ENCODE measurements at places on chromosomes 7 and 10.

- DNase-seq: no peak
These were observed 177.5 kb downstream of the SNX10 start for GRCh38 chr7:26469188-26469587.

DNA sequence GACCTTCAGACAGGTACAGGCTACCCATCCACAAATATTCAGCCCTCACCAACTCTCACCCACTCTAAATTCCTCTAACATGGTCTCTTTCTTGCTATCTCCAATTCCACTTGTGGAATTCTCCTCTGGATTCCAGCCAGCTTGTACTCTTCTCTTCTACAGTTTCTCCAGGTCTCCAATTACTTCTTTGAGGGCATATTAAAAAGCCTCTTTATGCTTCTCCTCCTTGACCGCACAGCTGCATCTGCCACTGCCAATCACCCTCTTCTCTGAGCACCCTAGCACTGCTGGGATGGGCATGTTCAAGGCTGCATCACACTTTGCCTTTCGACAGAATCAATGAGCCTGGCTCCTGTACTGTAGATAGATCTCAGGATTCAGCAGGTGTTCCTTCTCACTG lies 101.5 kb upstream of the ANKRD1 start:
- no peak for DNase-seq

DNA sequence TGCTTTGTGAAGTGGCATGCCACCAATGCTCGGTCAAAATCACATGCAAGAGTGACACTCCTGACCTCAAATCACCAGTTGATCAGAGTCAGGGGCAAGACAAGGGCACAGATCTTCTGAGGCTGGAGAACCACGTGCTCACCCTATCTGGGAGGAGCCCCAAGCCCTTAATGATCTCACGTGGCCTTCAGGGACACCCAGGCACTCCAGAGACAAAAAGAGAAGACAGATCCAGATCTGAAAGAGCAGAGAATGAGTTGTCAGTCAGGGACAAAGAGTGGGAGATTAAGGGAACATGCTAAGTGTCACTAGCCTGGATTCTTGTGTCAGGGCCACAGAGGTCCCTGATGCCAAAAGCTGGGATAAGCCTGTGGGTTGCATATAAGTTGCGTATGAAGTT lies 134.3 kb downstream of the PLXNA4 start:
- DNase-seq: no peak

GRCh38 chr10:102578782-102579181 lies 65.5 kb upstream of the TRIM8 start:
- no peak for DNase-seq

- DNase-seq: no peak
These were observed 242.5 kb downstream of the VTI1A start for GRCh38 chr10:112689327-112690072.

DNA sequence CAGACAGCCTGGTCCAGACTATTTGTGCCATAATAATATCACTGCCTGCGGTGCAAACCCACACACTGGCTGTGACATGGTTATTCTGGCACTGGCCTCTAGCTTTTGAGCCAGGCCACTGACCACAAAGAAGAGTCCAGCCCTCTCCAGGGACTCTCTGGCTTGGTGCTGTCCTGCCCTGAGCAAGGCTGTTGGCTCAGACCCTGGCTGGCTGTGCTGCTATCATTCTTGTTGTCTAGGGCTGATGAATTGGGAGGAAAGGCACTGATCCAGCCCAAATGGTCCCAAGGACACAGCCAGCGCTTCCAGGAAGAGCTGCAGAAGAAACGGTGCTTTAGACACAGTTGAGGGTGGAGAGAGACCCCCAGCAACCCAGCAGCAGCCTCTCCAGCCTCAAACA lies 80.8 kb downstream of the TMEM130 start:
- no peak for DNase-seq

GRCh38 chr7:117048114-117048866 lies 95.0 kb downstream of the ST7 start:
- no peak for DNase-seq

DNA sequence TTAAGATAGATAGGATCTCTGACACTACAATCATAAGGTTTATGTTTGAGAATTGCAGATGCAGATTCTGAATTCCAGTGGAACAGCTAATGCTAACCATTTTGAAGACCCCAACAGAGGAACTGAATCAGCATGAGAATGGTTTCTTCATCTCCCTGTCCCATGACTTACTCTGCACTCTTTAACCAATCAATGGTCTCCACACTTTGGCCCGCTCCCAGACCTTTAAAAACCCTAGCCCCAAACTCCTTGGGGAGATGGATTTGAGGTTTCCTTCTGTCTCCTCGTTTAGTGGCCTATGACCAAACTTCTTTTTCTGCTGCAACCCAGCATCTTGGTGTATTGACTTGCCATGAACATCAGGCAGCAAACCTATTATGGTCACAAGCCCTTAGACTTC lies 804.9 kb downstream of the LRMDA start:
- no peak for DNase-seq

DNA sequence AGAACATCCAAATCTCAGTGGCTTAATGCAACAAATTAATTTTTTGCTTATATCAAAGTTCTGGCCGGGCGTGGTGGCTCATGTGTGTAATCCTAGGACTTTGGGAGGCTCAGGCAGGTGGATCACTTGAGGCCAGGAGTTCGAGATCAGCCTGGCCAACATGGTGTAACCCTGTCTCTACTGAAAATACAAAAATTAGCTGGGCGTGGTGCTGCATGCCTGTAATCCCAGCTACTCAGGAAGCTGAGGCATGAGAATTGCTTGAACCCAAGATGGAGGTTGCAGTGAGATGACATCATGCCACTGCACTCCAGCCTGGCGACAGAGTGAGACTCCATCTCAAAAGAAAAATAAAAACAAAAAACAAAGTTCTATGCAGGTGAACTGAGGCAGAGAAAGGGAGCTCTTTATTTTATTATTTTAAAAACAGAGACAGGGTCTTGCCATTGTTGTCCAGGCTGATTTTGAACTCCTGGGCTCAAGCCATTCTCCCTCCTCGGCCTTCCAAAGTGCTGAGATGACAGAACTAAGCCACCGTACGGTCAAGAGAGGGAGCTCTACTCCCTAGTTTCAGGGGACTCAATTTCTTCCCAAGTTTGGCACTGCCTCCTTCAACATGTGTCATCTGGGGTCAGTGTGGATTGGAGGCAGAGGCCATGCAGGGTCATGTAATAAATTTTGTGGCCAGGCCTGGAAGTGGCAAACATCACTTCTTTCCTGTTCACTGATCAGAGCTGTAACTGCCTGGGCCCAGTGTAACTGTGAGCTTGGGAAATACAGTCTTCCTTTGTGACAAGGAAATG lies 2.4 kb downstream of the ADCK2 start:
- DNase-seq: no peak

- DNase-seq: no peak
These were observed 3.1 kb downstream of the FZD1 start for GRCh38 chr7:91267171-91267955.

DNA sequence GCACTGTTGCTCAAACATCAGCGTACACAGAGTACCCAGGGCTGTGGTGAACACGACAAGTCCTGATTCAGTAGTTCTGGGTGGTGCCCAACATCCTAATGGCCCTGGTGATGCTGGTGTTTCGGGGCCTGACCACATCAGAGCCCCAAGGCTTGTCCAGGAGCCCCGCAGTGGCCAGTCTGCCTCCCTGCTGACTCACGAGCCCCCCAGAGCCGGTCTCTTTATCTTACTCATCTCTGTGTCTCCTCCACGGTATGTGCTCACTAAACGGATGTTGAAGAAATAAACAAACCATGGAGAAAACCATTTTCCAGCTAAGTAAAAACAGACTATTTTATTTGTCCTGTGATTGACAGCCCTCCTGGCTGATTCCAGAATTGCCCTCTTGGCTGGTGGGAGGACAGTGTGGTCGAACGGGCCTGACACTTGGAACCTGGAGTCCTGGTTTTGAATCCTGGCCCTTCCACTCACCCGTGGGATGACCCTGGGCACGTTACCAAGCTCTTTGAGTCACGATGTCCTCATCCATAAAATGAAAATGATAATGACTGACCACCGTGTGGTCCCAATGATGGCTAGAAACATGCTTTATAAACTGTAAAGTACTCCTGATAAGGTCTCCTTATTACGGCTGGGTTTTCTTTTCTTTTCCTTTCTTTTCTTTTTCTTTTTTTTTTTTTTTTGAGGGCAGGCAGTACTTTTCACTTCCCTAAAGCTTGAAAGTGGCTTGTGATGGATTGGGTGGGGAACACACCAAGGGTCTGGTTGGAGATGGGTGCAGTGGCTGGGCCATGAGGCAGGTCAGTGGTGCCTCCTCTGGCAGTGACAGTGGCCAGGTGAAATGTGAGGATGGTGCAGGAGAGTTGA lies 5.7 kb downstream of the HIP1 start:
- DNase-seq: no peak

- DNase-seq: no peak
These were observed 21.6 kb upstream of the ASL start for GRCh38 chr7:66054063-66054462.

DNA sequence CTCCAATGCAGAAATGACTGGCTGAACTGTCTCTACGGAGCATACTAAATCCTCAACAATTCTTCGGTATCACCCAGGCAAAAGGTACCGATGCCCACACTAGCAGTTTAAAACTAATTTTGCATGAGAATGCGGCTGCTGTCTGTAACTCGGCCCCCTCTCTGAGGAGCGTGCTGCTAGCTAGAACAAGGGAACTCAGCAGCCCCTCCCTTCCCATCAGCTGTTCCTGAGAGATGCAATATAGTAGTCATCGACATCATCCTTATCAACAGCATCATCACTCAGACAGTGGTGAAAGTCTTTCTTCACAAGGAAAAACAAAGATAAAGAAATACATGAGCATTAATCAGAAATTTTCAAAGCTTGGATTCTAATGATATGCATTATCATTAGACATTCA lies 189.1 kb upstream of the FRMD4A start:
- DNase-seq: no peak

DNA sequence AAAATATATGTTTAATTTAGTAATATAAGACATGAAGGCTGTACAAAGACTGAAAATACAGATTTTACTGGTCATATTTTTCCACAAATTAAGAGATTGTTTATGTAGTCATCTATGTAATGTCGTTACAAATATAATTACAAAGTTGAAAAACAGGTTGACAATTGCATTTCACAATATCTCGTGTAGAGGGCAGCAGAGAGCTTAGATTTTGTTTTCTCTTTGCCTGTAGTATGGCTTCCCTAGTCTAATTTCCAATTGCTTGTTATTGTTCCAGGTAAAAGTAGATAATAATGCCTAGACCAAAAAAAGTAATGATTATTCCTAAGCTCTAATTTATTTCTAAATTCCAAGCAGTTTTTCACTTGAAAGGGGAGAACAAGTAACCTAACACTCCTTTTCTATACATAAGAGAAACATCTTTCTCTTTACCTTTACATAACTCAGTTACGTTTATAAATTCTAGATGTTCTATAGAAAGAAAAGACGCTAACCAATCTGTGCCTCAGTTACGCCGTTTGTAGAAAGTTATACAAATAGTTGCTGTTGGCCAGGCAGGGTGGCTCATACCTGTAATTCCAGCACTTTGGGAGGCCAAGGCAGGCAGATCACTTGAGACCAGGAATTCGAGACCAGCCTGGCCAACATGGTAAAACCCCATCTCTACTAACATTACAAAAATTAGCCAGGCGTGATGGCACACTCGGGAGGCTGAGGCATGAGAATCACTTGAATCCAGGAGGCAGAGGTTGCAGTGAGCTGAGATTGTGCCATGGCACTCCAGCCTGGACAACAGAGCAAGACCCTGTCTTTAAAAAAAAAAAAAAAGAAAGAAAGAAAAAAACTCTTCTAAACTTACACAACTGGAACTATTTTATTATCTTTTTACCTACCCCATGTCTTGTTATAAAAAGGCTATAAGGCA lies 30.0 kb downstream of the NET1 start:
- DNase-seq: no peak

DNA sequence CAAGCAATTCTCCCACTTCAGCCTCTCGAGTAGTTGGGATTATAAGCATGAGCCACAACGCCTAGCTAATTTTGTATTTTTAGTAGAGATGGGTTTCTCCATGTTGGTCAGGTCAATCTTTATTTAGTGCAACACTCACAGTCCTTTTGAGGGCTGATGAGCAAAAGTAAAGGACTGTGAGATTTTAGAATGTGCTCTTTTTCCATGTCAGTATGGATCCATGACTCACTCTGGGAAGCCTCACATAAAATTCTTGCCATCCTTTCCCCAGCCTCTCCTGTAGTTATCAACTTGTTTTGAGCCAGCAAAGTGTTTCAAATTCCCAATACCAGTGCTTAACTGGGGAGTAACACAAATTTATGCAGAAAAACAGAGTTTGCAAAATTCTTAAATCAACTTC lies 135.8 kb upstream of the CXCL12 start:
- DNase-seq: no peak
